ENCODE measurements at places on chromosomes 2 and 18.

DNA sequence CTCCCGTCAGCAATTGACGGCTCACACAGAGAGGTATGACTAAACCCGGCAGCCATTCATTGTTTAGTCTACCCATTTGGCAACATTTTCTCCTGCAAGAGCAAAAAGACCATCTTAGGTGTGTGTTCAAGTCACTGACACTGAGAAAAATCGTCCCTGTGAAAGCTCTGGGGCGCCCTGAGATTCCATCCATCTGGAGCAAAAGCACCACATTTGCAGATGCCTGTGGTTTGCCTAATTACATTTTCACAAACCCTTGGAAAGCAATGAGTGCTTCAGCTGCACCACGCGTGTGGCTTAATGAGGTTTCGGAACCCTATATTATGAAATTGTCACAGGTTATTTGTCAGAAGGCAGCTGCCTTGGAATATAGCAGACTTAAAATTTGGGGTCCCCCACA lies 110.7 kb upstream of the PTPRM start:
- no peaks in the 10 kb centered on the region for H3K36me3 ChIP-seq
- H3K27me3 ChIP-seq = no peaks in the 10 kb centered on the region
- H3K4me1 ChIP-seq = no peaks in the 10 kb centered on the region
- H3K4me3 ChIP-seq = no peak overlapping the region

- H3K27ac ChIP-seq = no peak overlapping the region
- no peaks in the 10 kb centered on the region for H3K36me3 ChIP-seq
- H3K4me1 ChIP-seq = no peaks in the 10 kb centered on the region
- H3K4me3 ChIP-seq = no peak overlapping the region
- no peaks in the 10 kb centered on the region for H3K27me3 ChIP-seq
Observed at GRCh38 chr18:42914476-42914875, 201.0 kb downstream of the RIT2 start.

GRCh38 chr2:112817082-112817689 lies 19.4 kb downstream of the IL1B start:
- no peaks in the 10 kb centered on the region for H3K27me3 ChIP-seq
- H3K4me1 ChIP-seq = peaks cover 4% of the 10 kb centered on the region
- H3K27ac ChIP-seq = no peak overlapping the region
- peak; percentile 42 for DNase-seq

DNA sequence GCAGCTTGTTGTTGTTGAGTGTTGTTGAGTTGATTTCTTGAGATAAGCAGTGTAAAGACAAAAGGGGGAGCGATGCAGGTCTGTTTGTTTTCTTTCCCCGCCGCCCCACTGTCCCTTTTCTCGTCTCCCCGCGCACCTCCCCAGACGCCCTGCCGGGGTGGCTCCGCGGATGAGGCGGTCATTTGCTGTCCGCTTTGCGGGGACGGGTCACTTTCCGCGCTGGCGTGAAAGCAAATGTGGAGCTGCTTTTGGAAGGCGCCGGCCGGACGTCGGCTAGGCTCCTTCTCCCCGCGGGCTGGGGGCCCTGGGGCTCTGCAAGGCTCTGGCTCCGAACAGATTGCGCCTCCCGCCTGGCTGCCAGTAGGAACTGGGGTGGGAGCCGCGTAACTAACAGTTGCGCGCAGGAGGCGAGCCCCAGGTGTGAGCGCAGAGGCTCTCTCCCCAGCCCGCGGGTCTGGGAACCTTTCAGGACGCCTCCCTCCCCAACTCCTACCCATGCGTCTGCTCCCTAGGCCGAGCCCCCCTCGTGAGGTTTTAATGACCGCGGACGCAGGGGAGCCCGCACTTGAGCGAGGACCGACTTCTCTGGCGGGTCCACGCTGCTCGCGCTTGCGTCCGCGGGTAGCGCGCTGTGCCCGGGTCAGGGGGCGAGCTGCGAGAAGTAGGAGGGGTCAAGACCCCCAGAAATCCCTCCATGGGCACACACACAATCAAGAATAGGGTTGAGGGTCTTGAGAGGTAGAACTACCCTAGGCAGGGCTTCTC lies 146.6 kb downstream of the MEIS1 start:
- peak overlapping the region; percentile 66 for H3K27ac ChIP-seq
- peak overlapping the region; percentile 67 for H3K4me3 ChIP-seq
- peak; percentile 83 for DNase-seq
- H3K36me3 ChIP-seq = no peaks in the 10 kb centered on the region
- H3K4me1 ChIP-seq = peaks cover 2% of the 10 kb centered on the region

- H3K27ac ChIP-seq = no peak overlapping the region
- DNase-seq = no peak
- no peak overlapping the region for H3K4me3 ChIP-seq
- no peaks in the 10 kb centered on the region for H3K4me1 ChIP-seq
- no peaks in the 10 kb centered on the region for H3K27me3 ChIP-seq
Observed at GRCh38 chr2:44119878-44120277, 48.8 kb upstream of the PPM1B start.
